Fibroblast of lung (primary cell): ENCODE measurements at places on chromosomes 12 and 14.

DNA sequence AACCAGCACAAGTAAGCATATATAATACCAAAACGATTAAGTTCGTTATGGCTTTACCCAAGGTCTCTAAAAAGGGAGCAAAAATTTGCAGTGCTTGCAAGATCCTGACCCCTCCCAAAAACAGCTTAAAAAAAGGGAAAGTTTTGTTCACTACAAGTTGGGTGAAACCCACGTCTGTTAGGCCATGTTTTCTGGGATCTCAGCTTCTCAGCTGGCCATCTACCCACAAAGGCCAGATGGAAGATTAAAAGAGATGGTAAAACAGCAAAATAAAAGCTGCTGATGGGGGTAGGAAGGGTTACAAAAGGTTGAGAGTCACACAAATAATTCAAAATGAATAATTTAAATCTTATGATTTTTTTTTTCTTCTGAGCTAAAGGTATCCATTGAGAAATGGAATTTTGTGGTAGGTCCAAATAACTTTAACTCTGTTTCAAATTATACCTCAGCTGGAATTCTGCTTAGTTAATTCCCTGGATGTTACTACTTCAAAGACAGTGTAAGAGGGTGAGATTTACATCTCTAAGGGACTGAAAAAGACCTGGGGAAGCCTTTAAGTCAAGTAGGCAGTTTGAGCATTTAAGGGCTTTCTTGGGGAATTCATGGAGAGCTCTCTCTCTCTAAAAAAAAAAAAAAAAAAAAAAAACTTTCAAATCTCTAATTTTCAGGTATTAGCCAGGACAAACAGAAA lies 185.6 kb upstream of the NAV3 start:
- no peaks in the 10 kb centered on the region for H3K27me3 ChIP-seq
- no peak overlapping the region for H3K4me3 ChIP-seq
- no peak overlapping the region for H3K27ac ChIP-seq
- H3K36me3 ChIP-seq: no peaks in the 10 kb centered on the region

GRCh38 chr12:4809013-4809448 lies 88.8 kb downstream of the GALNT8 start:
- peak; percentile 48 for DNase-seq
- H3K4me1 ChIP-seq: no peaks in the 10 kb centered on the region
- no peak overlapping the region for H3K4me3 ChIP-seq
- peaks cover 4% of the 10 kb centered on the region for H3K27me3 ChIP-seq
- no peak overlapping the region for H3K27ac ChIP-seq
- no peaks in the 10 kb centered on the region for H3K36me3 ChIP-seq

GRCh38 chr12:32574585-32574984 lies 104.5 kb upstream of the DNM1L start:
- H3K4me1 ChIP-seq: no peaks in the 10 kb centered on the region
- H3K36me3 ChIP-seq: no peaks in the 10 kb centered on the region
- H3K27ac ChIP-seq: no peak overlapping the region
- no peak overlapping the region for H3K4me3 ChIP-seq

DNA sequence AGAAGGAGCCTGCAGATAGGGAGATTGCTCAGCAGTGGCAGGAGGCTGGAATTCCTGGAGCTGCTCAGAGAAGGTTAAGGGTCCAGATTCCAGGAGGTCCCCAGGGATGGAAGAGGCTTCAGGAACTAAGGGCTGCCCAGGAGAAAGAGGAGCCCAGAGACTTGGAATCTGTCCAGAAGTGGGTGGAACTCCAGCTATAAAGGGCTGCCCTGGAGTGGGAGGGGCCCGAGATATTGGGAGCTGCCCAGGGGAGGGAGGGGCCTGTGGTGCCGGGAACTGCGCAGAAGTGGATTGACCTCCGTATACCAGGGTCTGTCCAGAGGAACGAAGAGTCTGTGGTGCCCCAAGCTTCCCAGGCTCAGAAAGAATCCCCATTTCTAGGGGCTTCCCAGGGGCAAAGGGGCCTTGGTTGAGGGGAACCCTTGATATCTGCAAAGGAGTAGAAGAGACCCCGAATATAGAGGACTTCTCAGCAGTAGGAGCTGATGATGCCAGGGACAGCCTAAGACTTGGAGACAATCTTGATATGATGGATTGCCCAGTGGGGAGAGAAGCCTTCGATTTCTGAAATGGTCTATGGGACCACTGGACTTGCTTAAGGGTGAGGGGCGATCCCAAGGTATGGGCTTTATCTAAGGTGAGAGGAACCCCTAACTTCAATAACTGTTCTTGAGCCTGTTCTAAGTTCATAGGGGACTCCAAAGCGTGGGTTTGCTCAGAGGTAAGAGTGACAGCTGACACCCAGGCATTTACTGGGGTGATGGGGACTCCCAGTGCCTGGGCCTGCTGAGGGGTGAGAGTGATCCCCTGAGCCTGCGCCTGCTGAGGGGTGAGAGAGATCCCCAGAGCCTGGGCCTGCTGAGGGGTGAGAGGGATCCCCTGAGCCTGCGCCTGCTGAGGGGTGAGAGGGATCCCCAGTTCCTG lies 45.0 kb downstream of the FAM186A start:
- H3K4me3 ChIP-seq: no peak overlapping the region
- no peaks in the 10 kb centered on the region for H3K27me3 ChIP-seq
- H3K27ac ChIP-seq: no peak overlapping the region

DNA sequence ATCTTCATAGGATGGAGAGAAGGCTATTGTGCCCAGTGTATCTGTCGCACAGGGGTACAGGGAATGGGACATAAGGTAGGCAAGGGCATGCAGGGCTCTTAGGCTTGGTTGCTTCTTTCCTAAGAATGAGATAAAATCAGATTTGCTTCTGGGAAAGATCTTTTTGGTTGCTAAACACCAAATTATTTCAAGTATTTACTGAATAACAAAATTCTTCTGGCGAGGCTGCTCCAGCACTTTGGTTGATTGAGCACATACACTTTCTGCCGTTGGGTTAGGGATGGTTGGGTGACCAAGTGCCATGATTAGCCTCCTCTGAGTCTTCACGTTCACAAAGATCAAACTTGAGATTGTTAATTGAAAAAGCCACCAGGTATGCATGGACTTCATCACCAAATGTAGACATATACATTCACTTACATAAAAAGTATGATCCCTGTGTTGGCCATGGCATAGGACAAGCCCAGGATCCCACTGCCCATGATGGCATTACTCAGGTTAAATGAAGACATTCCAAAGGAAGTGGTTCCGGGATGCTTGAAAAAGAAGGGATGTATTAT lies 38.2 kb downstream of the SLC38A4 start:
- peak overlapping the region; percentile 61 for H3K27ac ChIP-seq
- no peaks in the 10 kb centered on the region for H3K36me3 ChIP-seq
- no peak overlapping the region for H3K4me3 ChIP-seq
- peaks cover 26% of the 10 kb centered on the region for H3K4me1 ChIP-seq
- DNase-seq: no peak
- H3K27me3 ChIP-seq: no peaks in the 10 kb centered on the region

- H3K4me3 ChIP-seq: no peak overlapping the region
- H3K27ac ChIP-seq: no peak overlapping the region
- H3K4me1 ChIP-seq: peaks cover 6% of the 10 kb centered on the region
- DNase-seq: no peak
- H3K36me3 ChIP-seq: no peaks in the 10 kb centered on the region
These were observed 84.4 kb downstream of the SLC24A4 start for GRCh38 chr14:92407410-92407809.

- no peaks in the 10 kb centered on the region for H3K4me1 ChIP-seq
- no peak overlapping the region for H3K27ac ChIP-seq
- no peaks in the 10 kb centered on the region for H3K27me3 ChIP-seq
- H3K4me3 ChIP-seq: no peak overlapping the region
- DNase-seq: no peak
These were observed 195.8 kb upstream of the PZP start for GRCh38 chr12:9404031-9404430.

GRCh38 chr12:51437431-51437830 lies 12.8 kb downstream of the SLC4A8 start:
- no peaks in the 10 kb centered on the region for H3K27me3 ChIP-seq
- no peaks in the 10 kb centered on the region for H3K36me3 ChIP-seq
- no peak overlapping the region for H3K27ac ChIP-seq
- no peak overlapping the region for H3K4me3 ChIP-seq

- H3K27ac ChIP-seq: no peak overlapping the region
- no peaks in the 10 kb centered on the region for H3K36me3 ChIP-seq
- DNase-seq: no peak
- no peaks in the 10 kb centered on the region for H3K4me1 ChIP-seq
- no peak overlapping the region for H3K4me3 ChIP-seq
These were observed 625 bp upstream of the ABHD12B start for GRCh38 chr14:50871228-50871627.
